ENCODE measurements at places on chromosomes 11 and 22. TPM values are rescaled to one million over a fixed set of nuclear protein-coding genes. Genes with fewer than 3 reads are reported as not detected.

- H3K27ac ChIP-seq = no peak overlapping the region
- DNase-seq = no peak
- no peaks in the 10 kb centered on the region for H3K36me3 ChIP-seq
- peaks cover 38% of the 10 kb centered on the region for H3K4me1 ChIP-seq
These were observed 2.9 kb upstream of the MMP3 start for GRCh38 chr11:102846292-102846691.

DNA sequence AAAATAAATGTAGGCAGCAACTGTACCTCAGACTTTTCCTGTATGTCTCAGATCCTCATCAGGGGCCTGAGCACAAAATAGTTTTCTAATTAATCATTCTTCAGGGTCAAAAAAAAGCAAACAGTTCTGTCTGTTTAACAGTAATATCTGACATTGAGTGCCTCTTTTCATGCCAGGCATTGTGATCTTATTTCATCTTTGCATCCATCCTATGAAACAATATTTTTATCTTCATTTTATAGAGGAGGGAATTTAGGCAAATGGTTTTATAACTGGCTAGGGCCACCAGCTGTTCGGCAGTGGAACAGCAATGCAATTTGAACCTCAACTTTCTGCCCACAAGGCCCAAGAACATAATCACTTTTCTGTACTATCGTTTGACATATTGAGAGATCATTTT lies 145.6 kb downstream of the WNT7B start:
- peaks cover 8% of the 10 kb centered on the region for H3K36me3 ChIP-seq
- no peak overlapping the region for H3K4me3 ChIP-seq
- DNase-seq = peak; percentile 48
- peaks cover 29% of the 10 kb centered on the region for H3K4me1 ChIP-seq
- peak overlapping the region; percentile 37 for H3K27ac ChIP-seq
- no peaks in the 10 kb centered on the region for H3K27me3 ChIP-seq

Gene DNAJB7
- polyA plus RNA-seq = 0.16 TPM

DNA sequence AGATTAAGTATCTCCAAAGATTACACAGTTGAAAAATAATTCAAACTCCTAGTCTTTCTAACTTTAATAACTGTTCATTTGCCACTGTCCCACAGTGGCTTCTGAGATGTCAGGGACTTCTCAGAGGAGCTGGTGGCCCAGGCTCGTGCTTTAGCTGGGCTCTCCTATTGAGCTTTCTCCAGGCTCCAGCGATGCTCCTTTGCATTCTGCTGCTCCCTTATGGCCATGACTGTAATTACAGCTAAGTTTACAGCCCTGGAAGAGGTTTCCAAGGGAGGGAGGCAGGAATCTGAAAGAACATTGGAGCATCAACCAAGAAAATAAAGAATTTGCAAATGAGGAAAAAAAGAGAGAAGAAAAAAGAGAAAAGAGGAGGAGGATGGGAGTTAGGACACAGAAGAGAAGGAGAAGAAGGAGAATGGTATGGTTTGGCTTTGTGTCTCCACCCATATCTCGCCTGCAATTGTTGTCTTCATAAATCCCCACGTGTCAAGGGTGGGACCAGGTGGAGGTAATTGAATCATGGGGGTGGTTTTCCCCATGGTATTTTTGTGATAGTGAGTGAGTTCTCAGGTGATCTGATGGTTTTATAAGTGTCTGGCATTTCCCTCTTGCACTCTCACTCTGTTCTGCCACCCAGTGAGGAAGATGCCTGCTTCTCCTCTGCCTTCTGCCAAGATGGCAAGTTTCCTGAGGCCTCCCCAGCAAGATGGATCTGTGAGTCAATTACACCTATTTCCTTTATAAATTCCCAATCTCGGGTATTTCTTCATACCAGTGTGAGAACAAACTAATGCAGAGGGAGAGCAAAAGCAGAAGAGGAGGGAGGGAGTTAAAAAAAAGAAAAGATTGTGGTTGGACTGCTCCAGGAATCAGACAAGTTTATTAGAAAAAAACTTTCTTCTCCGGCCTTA lies 857.0 kb downstream of the KCNA4 start:
- no peak overlapping the region for H3K27ac ChIP-seq
- no peaks in the 10 kb centered on the region for H3K27me3 ChIP-seq
- DNase-seq = peak; percentile 86
- H3K36me3 ChIP-seq = no peaks in the 10 kb centered on the region
- H3K4me1 ChIP-seq = peaks cover 30% of the 10 kb centered on the region

DNA sequence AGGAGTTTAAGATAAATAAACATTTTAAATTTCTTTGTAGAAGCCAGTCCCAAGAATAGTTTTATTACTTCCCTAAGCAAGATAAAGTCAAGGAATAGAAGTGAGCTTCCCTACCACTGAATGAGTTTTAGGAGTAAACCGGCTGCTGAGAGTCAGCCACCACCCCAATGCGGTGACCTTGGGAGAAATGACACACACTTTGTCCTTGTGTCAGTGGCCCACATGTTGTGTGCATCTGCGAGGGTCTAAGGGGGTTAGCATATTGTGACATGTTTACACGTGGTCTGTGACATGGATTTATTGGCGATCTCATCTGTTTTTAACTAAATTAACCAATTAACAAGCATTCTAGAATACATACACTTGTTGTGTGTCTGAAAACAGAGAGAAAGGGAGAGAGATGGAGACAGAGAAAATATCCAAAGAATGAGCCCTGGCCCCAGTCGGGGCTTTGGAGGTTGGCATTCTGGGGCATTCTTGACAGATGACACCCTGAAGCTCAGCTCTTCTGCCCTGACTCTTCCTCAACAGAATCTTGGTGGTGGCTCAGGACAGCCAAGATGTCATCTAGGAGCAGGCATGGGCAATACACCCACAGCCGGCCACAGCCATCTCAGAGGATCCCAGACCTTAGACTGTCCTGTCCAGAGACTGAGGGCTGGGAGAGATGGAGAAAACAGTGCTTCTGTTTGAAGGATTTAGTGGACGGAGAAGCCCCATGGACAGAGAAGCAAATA lies 29.7 kb upstream of the TMPRSS4 start:
- DNase-seq = no peak
- H3K27me3 ChIP-seq = peaks cover 18% of the 10 kb centered on the region
- no peak overlapping the region for H3K4me3 ChIP-seq
- no peak overlapping the region for H3K27ac ChIP-seq

Gene C1QTNF4
- polyA plus RNA-seq = not detected

Gene TEX54
- not detected for polyA plus RNA-seq

Data from GM23248 (cell line).